Esophagus muscularis mucosa (tissue), 4 donors: ENCODE measurements at places on chromosomes 11 and 22. TPM values are rescaled to one million over a fixed set of nuclear protein-coding genes. Genes with fewer than 3 reads are reported as not detected.

- no peak for DNase-seq
Measured at GRCh38 chr22:29641042-29641699, 37.7 kb downstream of the NF2 start.

- no peak for DNase-seq
Measured at GRCh38 chr11:45655012-45655283, 10.5 kb downstream of the CHST1 start.

GRCh38 chr22:20979243-20979809, 2.8 kb upstream of the LZTR1 start:
- no peak for DNase-seq

The CARD18 gene
- not detected for total RNA-seq

- DNase-seq, result peak; percentile 74
Measured at GRCh38 chr11:15764948-15765347, 591.4 kb downstream of the SOX6 start.

DNA sequence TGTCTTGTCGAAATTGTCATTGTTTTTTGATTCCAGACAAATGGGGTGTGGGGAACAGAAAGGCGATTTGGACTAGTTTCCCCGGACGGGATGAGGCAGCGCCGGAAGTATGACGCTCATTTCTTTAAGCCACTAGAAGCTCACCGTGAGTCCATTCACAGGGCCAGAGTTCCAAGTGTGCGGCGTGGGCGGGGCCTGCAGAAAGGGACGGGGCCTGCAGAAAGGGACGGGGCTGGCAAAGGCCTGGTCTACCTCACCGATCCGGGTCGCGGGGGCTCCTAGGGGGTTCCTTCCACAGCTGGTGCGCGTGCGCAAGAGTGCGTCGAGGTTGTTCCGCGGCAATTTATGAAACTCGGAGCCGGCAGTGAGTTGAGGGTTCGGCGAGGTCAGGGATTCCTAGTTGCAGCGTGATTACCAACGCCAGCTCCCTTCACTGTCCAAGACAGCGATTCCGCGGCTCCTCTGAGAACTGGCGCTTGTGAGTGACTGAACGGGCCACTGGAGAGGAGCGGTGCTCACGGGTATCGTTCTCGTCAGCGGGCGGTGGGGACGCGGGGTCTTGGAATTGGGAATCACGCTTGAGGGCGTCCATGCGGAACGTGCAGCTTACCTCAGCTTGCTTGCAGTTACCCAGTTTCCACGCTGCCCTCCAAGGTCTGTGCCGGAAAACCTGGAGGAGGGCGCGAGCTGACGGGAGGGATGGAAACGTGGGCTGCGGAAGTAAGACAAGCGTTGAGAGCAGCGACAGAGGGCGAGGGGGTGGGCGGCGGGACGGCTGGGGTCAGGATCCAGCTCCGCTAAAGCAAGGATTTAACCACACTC, at the start of gene ZNF215:
TSS of gene ZNF215 (plus strand) at position 219 of the 822 bp plus-strand sequence. CDS start 5,847 bp downstream, outside the sequence.
- no peak for DNase-seq

The VPREB1 gene
- total RNA-seq, result not detected

- DNase-seq, result no peak
Measured at GRCh38 chr11:20163783-20164481, 3.7 kb upstream of the DBX1 start.

- DNase-seq, result no peak
Measured at GRCh38 chr11:61783717-61784505, 8.5 kb downstream of the TMEM258 start.

The CCDC188 gene
- total RNA-seq, result 1.4 TPM

The SULT4A1 gene
- 1.3 TPM for total RNA-seq

DNA sequence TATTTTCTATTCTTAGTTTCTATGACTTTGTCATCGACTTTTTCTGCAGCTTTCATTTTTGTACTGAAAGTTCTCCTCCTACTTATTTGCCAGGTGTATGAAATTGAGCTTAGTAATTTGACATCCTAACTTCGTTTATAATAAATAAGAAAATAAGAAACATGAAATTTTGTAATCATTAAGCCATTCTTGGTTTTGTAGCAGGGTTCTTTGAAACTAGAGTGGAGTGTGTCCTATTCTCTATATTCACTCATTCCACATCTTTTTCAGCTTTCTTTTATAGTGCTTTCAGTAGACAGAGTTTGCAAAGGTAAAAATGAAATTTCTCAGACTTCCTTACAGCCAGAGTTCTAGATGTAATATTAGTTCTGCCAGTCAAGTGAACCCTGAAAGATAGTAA, 47.8 kb downstream of the FANCF start:
- no peak for DNase-seq

DNA sequence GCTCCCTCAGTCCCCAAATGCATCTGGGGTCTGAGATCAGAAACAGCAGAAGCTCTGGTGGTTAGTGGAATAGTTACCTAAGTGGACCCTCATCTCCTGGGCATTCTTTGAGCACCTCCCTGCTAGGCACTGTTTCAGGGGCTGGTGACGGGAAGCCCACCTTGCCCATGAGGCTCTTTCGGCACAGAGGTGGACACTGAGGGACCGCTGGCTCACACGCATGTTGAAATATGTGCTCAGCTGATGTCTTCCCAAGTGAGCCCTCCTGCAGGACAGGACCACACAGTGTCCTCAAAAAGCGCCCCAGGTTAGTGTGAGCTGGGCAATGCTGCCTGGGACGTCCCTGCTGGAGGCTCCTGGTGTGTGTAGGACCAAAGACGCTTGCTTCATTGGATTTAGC, 1379.9 kb downstream of the TBC1D22A start:
- no peak for DNase-seq

GRCh38 chr11:128465531-128465930, 121.8 kb downstream of the ETS1 start:
- DNase-seq, result peak; percentile 89

The KDM4D gene
- 0.46 TPM for total RNA-seq

GRCh38 chr11:17475666-17476316, 854 bp downstream of the ABCC8 start:
- DNase-seq, result no peak

The MISFA gene
- not detected for total RNA-seq

GRCh38 chr11:79113054-79113690, 327.7 kb downstream of the TENM4 start:
- DNase-seq, result no peak

The ZNF214 gene
- total RNA-seq, result 1.3 TPM

- DNase-seq, result no peak
Measured at GRCh38 chr11:76102802-76103201, 103.5 kb downstream of the WNT11 start.

DNA sequence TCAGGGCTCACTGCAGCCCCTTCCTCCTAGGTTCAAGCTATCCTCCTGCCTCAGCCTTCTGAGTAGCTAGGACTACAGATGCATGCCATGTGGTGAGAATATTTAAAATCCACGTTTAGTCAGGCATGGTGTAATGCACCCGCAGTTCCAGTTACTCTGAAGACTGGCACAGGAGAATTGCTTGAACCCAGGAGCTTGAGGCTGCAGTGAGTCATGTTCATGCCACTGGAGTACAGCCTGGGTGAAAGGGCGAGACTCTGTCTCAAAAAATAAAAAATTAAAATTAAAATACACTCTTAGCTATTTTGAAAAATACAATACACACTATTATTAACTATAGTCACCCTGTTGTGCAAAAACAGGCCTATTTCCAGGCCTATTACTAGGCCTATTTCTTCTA, 38.4 kb downstream of the NOX4 start:
- DNase-seq, result no peak

GRCh38 chr22:27099946-27100722, 442.7 kb downstream of the MIAT start:
- DNase-seq, result no peak

- DNase-seq, result no peak
Measured at GRCh38 chr11:69391192-69392103, 90.0 kb upstream of the LINC01488 start.

The PPP1R14B gene
- total RNA-seq, result 92.9 TPM

- no peak for DNase-seq
Measured at GRCh38 chr11:67278135-67278938, 10.8 kb upstream of the ANKRD13D start.

DNA sequence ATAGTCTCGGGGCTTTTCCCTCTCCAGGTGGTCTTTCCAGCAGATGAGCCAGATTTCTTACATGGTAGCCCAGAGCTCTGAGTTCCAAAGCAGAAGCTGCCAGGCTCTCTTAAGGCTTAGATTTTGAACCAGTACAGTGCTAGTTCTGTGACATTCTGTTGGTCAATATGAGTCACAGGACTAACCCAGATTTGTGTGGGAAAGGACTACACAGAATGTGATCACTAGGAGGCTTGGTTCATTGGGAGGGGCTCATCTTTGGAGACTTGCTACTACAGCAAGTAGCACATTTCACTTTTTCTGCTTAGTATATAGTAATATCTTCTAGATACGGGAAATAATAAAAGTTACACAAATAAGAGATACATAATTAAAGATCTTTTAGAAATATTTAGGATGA, 24.1 kb downstream of the RNF214 start:
- no peak for DNase-seq

DNA sequence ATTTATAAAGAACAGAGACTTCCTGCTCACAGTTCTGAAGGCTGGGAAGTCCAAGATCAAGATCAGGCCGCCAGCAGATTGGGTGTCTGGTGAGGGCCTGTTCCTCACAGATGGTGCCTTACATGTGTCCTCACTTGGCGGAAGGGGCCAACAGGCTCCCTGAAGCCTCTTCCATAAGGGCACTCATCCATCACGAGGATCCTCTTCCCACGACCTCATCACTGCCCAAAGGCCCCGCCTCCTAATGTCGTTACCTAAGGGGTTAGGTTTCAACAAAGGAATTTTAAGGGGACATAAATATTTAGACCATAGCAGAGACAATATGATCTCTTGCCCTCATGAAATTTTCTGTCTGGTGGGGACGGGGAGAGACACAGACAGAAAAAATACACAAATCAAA, 18.6 kb downstream of the TP53AIP1 start:
- DNase-seq, result no peak

The THAP12 gene
- 27.0 TPM for total RNA-seq

DNA sequence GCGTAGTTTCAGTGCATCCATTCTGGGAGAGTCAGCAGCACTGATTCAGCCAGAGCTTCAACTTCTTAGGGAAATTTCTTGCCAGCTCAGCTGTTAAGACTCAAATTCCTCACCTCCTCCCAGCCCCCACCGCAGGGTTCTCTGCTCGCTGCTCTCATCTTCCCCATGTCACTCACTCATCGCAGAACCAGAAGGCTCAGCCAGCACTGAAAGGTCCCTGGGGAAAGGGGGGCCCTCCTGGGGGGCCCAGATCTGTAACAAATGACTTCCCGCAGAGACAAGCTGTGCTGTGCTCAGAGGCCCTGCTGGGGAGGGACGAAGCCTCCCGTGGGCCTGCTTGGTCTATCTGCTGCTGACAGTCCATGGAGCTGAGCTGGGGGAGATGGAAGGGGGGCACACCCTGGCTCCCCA, 220.6 kb downstream of the NTM start:
- DNase-seq, result no peak

DNA sequence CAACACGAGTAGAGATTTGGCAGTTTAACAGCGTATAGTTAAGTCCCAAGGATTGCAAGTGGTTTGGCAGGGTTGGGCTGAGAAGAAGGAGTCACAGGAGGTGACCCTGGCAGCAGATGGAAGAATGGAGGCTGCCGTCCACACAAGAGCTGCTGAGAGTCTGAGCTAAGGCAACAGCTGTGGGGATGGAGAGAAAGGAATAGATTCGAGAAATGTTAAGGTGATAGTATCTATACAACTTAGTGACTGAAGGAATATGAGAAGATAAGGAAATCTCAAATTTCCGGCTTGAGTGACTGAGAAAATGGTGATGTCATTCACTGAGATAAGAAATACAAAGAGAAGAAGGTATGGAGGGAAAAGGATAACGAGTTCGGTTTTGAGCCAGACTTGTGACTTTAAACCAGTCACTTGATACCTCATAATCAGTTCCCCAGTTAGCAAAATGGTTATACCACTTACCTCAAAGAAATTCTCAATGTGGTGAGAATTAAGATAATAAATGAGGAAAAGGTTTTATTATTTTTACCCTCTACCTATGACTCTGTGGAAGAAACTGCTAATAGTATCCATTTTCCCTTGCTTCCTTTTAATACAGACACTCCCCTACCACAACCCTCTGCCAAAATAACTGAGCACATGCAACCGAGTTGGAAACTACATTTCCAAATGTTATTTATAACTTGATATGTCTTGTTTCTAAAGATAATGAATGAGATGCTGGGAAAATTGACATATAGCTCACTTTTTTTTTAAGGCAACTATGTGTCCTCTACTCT, 30.7 kb downstream of the FAM168A start:
- no peak for DNase-seq

The SLC22A8 gene
- not detected for total RNA-seq

- DNase-seq, result no peak
Measured at GRCh38 chr11:70026012-70026411, 52.1 kb upstream of the ANO1 start.

The OLFML1 gene
- 7.5 TPM for total RNA-seq

DNA sequence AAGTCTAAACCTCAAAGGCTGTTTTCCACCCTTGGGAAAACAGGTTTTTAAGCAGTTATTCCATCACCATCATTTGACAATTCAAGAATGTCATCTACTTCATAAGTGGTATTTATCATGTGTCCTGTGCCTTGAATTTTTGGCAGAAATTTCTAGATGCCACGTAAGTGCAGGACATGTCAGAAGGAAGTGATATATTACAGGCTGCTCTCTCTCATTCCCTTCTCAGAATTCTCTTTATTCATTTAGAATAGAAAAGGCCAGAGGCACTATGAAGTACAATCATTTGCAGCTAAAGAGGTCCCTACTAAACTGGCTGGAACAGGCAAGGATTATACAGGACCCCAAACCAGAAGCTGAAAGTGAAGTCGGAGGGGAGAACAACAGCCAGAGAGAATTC, 11.9 kb downstream of the RBFOX2 start:
- no peak for DNase-seq

GRCh38 chr11:122780296-122780949, 57.9 kb upstream of the CRTAM start:
- no peak for DNase-seq

- DNase-seq, result no peak
Measured at GRCh38 chr11:73972620-73973449, 9.8 kb downstream of the UCP2 start.
